ENCODE measurements at places on chromosomes 7 and 10. TPM values are rescaled to one million over a fixed set of nuclear protein-coding genes. Genes with fewer than 3 reads are reported as not detected.

PNLIPRP2 gene
- not detected for total RNA-seq

FAM25C gene
- total RNA-seq, result not detected

GRCh38 chr10:18185621-18186020, 45.4 kb downstream of the CACNB2 start:
- peaks cover 23% of the 10 kb centered on the region for H3K4me1 ChIP-seq
- no peak overlapping the region for H3K27ac ChIP-seq
- no peaks in the 10 kb centered on the region for H3K27me3 ChIP-seq
- H3K36me3 ChIP-seq, result no peaks in the 10 kb centered on the region
- no peak for DNase-seq
- H3K4me3 ChIP-seq, result no peak overlapping the region

DMBT1 gene
- total RNA-seq, result 0.44 TPM

GRB10 gene
- 40.6 TPM for total RNA-seq

ERVW-1 gene
- not detected for total RNA-seq

CRPPA gene
- total RNA-seq, result 8.3 TPM

OR2A42 gene
- not detected for total RNA-seq

UCN3 gene
- not detected for total RNA-seq

ELFN1 gene
- total RNA-seq, result 10.5 TPM

DNA sequence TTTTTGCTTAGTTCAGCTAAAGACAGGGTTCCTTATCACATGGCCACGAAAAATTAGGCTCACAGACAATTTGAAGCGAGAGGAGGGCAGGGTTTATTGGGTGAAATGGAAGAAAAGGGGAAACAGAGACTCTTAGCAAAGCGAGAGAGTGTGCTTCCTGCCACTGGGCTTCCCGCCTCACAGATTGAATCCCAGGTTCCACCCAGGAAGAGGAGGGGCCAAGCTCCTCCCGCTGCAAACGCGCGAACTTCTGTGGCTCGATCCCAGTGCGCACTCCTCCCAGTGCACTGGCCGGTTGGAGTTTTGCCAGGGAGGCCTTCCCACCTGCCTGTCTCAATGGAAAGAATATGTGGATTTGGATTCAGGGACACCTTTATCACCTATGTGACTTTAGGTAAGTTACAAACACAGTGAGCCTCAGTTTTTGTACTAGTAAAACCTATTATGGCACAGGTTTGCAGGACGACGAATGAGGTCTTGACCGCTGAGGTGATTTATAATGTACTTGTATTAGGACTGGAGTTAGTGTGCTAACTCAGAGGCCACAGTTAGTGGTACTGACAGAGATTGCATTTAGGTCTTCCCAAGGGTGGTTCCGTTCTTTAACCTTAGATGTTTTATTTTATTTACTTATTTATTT, 48.5 kb upstream of the SP8 start:
- peaks cover 25% of the 10 kb centered on the region for H3K27me3 ChIP-seq
- no peaks in the 10 kb centered on the region for H3K4me1 ChIP-seq
- H3K36me3 ChIP-seq, result no peaks in the 10 kb centered on the region
- no peak overlapping the region for H3K4me3 ChIP-seq
- DNase-seq, result no peak
- no peak overlapping the region for H3K27ac ChIP-seq

GRCh38 chr10:96370584-96371157, 11.9 kb upstream of the OPALIN start:
- H3K27me3 ChIP-seq, result no peaks in the 10 kb centered on the region
- DNase-seq, result peak; percentile 25
- no peak overlapping the region for H3K27ac ChIP-seq
- H3K4me3 ChIP-seq, result no peak overlapping the region
